ENCODE measurements at places on chromosomes 6 and 20.

- no peak for DNase-seq
Measured at GRCh38 chr6:156890627-156891314, 113.6 kb downstream of the ARID1B start.

GRCh38 chr6:142838821-142839685, 105.9 kb downstream of the HIVEP2 start:
- DNase-seq: peak; percentile 53

GRCh38 chr20:8498571-8498970, 366.5 kb downstream of the PLCB1 start:
- DNase-seq: no peak

DNA sequence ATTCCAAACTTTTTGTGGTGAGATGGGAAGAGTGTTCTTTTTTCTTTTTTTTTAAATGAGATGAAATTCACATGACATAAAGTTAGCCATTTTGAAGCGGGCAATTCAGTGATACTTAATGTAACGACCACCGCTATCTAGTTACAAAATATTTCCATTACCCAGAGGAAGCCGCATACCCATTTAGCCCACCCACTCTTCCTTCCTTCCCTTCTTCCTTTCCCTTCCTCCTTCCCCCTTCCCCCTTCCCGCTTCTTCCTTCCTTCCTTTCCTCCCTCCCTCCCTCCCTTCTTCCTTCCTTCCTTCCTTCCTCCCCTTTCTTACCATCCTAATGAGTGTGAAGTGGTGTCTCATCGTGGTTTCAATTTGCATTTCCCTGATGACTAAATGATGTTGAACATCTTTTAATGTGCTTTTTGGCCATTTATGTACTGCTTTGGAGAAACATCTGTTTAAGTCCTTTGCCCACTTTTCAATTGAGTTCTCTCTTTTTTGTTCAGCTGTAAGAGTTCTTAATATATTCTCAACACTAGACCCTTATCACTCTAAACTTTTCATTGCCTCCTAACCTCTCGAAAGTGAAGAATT, 371.1 kb downstream of the FARS2 start:
- no peak for DNase-seq

DNA sequence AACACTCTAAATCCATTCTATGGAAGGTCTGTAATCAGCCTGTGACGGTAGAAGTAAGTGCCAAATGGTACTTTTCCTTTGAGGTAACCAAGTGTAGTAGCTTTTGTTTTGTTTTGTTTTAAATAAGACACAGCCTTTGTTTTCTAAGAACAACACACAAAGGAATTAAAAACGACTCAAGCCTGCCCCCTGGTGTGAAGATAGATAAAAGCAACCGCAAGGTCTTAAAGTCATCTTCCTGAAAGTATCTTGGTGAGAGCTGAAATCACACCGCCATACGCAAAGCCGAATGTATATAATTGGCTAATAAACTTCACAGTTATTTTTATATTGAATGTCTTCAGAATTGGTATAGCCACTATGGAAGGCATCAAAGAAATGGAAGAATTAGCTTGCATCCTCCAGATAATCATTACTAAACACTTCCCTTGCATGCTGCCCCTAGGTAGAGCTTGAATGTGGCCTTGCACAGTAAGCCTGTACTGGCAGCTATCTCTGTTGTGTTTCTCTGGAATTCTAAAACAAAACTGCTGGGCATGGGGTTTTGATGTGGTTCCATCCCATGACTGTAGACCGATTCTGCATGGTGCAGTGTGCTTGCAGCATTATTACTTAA, 95.6 kb downstream of the LAMP5 start:
- peak; percentile 77 for DNase-seq

- DNase-seq: no peak
Measured at GRCh38 chr20:22414305-22414742, 170.0 kb downstream of the FOXA2 start.

GRCh38 chr6:41013466-41014153, 25.4 kb downstream of the UNC5CL start:
- no peak for DNase-seq

DNA sequence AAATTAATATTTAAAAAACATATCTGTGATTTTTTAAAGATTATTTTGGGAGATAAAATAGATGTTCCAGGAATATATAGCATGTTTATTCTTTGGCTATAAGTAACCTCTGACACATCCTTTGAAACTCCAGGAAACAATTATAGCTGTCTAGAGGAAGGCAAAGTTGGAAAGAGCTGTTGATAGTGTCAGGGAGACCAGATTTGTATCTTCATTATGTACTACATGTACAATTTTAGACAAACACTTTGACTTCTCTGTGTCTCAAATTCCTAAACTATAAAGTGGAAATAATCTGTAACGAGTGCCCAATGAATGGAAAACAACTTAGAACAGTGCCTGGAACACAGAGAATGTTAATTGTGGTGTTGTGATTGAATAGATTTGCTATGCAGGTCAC, 25.6 kb upstream of the ADGRG6 start:
- DNase-seq: no peak

- no peak for DNase-seq
Measured at GRCh38 chr20:52684905-52685304, 287.3 kb upstream of the TSHZ2 start.

DNA sequence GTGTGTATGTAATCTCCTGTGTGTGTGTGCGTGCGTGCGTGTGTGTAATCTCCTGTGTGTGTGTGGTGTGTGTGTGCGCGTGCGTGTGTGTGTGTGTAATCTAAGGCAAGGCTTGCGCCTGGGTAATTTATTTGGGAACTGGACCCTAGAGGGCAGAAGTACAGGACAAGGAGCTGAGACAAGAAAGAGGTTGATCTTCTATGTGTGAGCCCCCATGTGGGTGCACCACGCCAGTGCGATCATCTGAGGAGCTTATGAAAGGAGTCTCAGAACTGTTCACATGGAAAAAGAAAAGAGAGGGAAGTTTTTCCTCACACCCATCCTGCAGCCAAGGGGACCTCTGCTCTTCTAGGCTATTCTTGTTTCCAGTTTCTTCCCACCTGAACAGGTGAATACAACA, 220.1 kb upstream of the GGTLC1 start:
- no peak for DNase-seq

DNA sequence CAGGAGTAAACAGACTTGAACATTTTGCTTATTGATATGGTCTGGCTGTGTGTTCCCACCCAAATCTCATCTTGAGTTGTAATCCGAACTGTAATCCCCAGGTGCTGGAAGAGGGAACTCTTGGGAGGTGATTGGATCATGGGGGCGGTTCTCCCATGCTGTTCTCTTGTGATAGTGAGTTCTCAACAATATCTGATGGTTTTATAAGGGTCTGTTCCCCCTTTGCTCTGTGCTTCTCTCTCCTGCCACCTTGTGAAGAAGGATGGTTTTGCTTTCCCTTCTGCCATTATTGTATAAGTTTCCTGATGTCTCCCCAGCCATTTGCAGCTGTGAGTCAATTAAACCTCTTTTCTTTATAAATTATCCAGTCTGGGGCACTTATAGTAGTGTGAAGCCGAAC, 40.0 kb downstream of the MYLIP start:
- peak; percentile 45 for DNase-seq

- DNase-seq: peak; percentile 73
Measured at GRCh38 chr20:21323640-21324039, 20.5 kb downstream of the XRN2 start.

DNA sequence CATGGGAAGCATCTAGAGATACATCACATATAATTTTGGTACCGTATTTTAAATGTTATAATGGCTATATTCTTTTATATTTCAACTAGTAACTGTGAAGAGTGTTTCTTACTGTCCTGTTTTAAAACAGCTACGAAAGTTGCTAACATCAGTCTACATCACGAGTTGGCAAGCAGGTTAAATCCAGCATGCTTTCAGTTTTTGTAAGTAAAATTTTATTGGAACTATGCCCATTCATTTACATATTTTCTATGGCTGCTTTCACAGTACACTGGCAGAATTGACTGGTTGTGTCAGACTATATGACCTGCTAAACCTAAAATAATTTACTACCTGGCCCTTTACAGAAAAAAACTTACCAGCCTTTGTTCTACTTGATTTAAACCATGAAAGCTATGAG, 478.1 kb downstream of the PHF3 start:
- no peak for DNase-seq

DNA sequence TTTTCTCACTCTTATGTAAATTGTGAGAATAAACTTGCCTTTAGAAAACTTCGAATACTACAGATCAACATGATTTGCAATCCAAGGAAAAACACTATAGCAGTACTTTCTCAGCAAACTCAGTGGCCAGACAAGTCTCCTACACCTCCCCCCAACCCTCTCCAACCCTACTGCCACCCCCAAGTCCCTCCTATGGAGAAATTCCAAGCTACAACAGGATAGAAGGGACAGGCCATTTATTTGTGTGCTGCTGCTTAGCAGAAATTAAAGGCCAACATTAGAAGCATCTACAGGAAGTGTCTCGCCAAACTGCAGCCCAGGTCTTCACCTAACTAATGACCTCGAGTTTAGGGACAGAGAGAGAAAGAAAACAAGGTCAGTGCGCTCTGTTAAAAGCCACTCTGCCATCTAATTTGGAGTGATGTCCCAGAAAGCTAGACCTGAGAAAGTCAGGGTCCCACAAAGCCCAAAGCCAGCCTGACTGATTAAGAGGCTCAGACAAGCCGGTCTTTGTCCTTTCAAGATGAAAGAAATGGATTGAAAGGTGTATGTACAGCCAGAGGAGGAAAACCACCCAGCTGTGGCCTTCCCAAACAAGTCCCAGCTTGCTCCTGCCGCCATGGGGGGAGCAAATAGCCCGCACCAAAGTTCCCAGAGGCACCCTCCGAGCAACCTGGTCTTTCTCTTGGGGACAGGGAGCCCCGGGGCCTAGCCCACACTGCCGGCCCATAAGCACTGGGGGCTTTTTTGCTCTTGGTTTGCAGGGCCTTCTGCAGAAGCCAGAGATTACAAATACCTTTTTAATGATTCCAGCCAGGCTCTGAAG, 3.4 kb downstream of the BMP7 start:
- no peak for DNase-seq

DNA sequence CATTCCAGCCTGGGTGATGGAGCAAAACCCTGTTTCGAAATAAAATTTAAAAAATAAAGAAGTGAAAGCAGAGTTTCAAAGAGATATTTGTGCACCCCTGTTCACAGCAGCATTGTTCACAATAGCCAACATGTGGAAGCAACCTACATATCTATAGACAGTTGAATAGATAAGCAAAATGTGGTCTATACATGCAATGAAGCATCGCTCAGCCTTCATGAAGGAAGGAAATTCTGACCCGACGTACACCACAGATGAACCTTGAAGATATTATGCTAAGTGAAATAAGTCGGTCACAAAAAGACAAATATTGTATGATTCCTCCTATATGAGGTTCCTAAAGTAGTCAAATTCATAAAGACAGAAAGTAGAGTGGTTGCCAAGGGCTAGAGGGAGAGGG, 6.5 kb upstream of the NCOA6 start:
- no peak for DNase-seq

- no peak for DNase-seq
Measured at GRCh38 chr20:13299401-13299800, 78.3 kb downstream of the ISM1 start.

DNA sequence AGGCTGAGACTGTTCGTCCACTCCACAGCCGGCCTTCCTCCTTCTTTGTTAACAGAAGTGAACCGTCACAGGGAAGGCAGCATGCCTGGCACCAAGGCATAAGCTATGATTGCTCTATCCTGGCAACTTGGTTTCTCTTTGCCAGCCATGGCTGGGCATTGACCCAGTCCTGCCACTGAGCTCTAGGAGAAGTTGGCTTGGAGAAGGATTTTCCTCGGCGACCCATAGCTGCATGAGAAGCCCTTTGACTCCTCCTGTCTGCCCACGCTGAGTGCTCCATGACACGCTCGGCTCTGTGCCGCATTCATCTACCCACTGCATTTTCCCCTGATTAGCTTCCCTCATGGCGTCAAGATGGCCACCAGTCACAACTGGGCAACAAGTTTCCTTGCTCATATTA, 111.8 kb upstream of the EXOC2 start:
- no peak for DNase-seq

- DNase-seq: peak; percentile 35
Measured at GRCh38 chr6:78436335-78436734, 431.0 kb upstream of the IRAK1BP1 start.

- no peak for DNase-seq
Measured at GRCh38 chr20:400128-400453, 8.0 kb upstream of the RBCK1 start.
